ENCODE measurements at places on chromosomes 4 and X.

GRCh38 chrX:13151828-13152517, 107.6 kb upstream of the FAM9C start:
- DNase-seq = no peak

DNA sequence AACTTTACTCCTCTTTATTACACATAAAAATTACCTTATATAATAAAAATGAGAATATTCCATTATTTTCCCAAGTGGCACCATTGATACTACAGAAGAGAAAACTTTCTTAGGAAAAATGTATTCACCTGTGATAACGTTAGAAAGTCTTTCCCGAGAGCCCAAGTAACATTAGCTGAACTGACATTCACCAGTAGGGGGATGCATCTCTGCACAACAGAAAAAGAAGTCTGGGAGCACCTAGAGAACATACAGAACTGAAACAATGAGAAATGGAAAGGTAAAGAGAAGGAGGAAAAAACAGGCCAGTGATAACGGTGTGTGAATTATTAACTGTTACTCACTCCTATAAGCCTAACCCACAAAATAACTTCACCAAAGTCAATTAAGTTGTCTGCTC, 423.3 kb downstream of the CENPC start:
- peak; percentile 34 for DNase-seq

GRCh38 chrX:94977986-94978385, 1304.0 kb downstream of the FAM133A start:
- no peak for DNase-seq

- DNase-seq = no peak
Observed at GRCh38 chr4:111847296-111848008, 297.8 kb upstream of the FAM241A start.

- no peak for DNase-seq
Observed at GRCh38 chrX:148659481-148659880, 159.1 kb downstream of the AFF2 start.

DNA sequence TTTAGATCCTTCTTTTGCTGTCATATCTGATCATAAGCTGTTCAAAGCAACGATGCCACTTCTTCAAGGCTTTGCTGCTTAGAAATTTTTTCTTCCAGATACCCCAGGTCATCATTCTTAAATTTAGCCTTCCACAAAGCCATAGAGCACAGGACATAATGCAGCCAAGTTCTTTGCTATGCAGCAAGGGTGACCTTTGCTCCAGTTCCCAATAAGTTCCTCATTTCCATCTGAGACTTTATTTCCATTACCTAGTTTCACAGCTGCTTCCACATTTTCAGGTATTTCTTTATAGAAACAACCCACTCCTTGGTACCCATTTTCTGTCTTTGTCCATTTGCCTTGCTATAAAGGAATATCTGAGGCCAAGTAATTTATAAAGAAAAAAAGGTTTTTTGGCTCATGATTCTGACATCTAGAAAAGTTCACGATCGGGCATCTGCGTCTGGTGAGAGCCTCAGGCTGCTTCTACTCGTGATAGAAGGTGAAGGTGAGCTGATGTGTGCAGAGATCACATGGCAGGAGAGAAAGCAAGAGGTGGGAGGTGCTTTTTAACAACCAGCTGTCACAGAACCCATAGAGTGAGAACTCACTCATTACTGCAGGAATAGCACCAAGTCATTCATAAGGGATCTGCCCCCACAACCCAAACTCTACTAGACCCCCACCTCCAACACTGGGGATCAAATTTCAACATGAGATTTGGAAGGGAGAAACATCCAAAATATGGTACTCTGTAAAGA, 11.8 kb upstream of the TASL start:
- DNase-seq = no peak

DNA sequence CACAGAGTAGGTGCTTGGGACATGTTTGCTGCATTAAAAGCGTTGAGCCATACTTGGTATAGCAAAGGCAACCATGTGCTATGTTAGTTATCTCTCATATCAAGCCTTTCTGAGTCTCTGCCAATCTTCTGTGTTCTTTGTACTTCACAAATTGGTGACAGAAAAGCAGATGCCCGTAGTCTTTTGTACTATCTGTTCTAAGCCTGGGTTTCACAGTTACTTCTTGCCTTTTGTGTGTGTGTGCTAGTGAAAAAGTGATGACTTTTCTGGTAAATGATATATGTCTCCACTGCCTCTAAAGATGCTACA, 16.1 kb upstream of the KLHL2 start:
- DNase-seq = no peak

DNA sequence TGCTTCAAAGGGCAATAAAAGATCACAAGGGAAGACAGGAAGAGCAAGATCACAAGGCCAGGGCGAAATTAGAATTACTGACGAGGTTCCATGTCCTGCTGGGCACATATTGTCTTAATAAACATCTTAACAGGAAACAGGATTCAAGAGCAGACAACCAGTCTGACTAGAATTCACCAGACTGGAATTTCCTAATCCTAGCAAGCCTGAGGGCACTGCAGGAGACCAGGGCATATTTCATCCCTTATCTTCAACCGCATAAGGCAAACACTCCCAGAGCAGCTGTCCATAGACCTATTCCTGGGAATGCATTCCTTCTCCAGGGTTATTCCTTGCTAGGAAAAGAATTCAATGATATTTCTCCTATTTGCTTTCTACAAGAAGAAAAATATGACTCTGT, 12.4 kb upstream of the TDO2 start:
- DNase-seq = no peak

- DNase-seq = no peak
Observed at GRCh38 chrX:69021141-69021960, 143.9 kb downstream of the PJA1 start.

- DNase-seq = no peak
Observed at GRCh38 chrX:9867226-9867625, 81.0 kb downstream of the SHROOM2 start.

- DNase-seq = no peak
Observed at GRCh38 chrX:115134382-115134781, 54.8 kb upstream of the RBMXL3 start.

GRCh38 chr4:167897116-167897515, 195.2 kb upstream of the ANXA10 start:
- peak; percentile 31 for DNase-seq

- no peak for DNase-seq
Observed at GRCh38 chr4:93776386-93777080, 52.0 kb upstream of the ATOH1 start.

GRCh38 chr4:20676501-20677197, 23.6 kb upstream of the PACRGL start:
- no peak for DNase-seq

- DNase-seq = no peak
Observed at GRCh38 chr4:120616041-120616440, 306.5 kb downstream of the PRDM5 start.

DNA sequence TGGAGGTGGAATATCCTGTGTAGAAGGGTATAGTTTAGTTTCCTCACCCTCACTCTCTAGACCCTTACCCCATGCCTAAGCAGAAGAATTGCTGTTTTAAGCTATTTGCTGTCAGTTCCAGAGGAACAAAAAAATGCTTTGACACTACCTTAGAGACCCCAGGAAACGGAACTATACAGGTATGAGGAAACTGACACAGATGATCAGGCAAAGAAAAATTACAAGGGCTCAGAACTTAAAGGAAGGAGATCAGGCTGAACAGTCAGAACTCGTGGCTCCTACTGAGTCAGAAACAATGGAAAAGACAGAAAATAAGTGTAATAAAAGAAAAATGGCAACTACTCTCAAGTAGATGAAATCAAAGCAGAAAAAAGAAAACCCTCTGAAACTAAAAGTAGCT, 65.6 kb downstream of the BANK1 start:
- DNase-seq = no peak

- peak; percentile 90 for DNase-seq
Observed at GRCh38 chr4:171846232-171846631, 33.0 kb downstream of the GALNTL6 start.

DNA sequence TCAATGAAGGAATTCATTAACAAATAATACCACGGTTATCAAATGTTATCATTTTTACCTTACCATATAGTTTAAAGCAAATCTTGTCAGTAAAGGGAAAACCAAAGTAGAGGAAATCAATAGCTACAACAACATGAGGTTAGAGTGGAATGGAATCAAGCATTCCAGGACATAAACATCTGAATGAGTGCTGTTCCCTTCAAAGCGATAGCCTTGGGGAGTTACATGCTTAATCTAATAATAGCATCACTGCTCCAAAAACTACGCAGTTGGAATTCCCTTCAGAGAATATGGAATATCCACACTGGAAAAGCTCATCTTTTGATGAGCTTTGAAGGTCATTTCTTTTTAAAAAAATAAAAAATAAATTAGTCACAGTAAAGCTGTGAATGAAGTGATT, 31.2 kb downstream of the PDE5A start:
- no peak for DNase-seq

DNA sequence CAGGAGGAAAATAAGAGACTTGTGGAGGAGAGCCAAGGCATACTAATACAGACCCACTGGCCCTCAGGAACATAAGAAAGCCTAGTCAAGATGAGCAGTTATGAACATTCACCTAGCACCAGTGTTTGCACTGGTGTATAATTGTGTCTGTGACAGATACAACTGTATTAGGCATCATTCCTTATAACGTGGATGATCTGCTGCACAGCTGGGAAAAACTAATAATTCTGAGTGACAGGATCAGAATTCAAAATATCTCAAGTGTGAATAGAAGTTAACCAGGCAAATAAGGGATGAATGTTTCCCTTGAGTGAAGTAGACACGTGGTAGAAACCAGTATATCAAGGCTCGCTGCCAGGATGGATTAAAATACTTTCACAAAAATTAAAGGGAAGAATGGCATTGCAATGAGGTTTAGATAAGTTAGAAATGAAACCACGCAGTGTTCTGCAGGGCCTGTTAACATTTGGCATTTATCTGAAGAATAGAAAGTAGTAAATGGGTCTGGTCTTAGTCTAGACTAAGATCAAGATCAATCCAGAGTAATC, 325.9 kb downstream of the EPHA5 start:
- DNase-seq = no peak

GRCh38 chrX:70336767-70337166, 46.9 kb downstream of the KIF4A start:
- no peak for DNase-seq

GRCh38 chr4:185685804-185686203, 126.2 kb downstream of the SORBS2 start:
- no peak for DNase-seq

DNA sequence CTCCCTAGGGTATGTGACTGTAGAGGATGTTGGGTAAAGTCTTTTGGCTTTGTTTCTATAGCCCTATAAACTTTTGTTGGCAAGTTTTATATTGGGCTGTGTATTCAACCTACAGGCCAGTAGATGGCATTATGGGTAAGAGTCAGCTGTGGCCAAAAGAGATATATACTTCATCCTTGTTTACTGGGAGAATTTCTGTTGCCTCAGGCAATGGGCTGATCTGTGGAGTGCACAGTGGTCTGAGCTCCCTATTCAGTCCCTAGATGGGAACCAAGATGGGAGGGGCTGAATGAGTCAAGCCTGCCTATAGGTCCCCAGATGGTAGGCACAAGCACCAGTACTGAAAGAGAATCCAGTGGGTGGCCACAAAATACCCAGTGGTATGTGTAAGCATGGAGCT, 580.6 kb downstream of the EPHA5 start:
- DNase-seq = no peak

- no peak for DNase-seq
Observed at GRCh38 chr4:155611501-155611900, 55.1 kb upstream of the GUCY1A1 start.

DNA sequence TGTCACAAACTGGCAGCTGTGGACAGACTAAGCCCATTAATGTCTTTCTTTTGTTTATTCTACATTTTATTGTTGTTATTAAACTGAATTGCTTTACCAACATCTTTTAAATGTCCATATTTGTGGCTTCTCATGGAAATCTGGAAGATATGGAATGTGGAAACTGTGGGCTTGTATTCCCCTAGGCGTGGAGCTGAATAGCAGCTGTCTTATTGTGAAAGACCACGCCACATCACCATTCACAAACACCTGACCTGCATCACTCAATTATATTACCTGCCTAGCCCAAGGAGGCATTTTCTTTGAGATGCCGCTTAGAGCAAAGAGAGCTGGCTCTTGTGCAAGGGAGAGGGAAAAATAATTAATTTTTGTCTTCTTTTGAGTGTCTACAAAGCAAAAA, 96.9 kb upstream of the GPRIN3 start:
- DNase-seq = no peak

DNA sequence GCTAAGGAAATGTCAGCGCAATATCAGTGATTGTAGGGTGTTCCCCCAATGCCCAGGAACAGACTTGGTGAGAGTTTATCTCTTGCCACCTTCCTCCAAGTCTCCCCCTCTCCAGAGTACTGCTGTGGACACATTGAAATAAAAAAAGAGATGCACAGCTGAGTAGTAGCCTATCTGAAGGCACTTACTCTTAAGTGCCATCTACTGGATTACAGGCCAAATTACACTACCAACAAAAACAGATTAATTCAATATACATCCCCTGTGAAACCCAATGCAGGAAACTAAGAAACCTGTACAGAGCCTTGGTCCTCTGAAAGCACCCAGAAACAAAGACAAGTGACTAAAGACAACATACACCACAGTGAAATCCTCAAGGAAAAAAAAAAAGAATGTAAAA, 460.3 kb downstream of the ZIC3 start:
- DNase-seq = no peak

- no peak for DNase-seq
Observed at GRCh38 chr4:117481742-117482141, 396.4 kb upstream of the TRAM1L1 start.

GRCh38 chrX:68989865-68990606, 161.2 kb downstream of the EFNB1 start:
- no peak for DNase-seq

- no peak for DNase-seq
Observed at GRCh38 chrX:129025376-129025775, 497.9 kb downstream of the SMARCA1 start.

GRCh38 chr4:155759372-155760252, 791 bp downstream of the GUCY1B1 start:
- peak; percentile 73 for DNase-seq

- DNase-seq = no peak
Observed at GRCh38 chrX:153703036-153703370, 15.3 kb downstream of the SLC6A8 start.

- DNase-seq = no peak
Observed at GRCh38 chrX:97021680-97022079, 138.0 kb downstream of the RPA4 start.

DNA sequence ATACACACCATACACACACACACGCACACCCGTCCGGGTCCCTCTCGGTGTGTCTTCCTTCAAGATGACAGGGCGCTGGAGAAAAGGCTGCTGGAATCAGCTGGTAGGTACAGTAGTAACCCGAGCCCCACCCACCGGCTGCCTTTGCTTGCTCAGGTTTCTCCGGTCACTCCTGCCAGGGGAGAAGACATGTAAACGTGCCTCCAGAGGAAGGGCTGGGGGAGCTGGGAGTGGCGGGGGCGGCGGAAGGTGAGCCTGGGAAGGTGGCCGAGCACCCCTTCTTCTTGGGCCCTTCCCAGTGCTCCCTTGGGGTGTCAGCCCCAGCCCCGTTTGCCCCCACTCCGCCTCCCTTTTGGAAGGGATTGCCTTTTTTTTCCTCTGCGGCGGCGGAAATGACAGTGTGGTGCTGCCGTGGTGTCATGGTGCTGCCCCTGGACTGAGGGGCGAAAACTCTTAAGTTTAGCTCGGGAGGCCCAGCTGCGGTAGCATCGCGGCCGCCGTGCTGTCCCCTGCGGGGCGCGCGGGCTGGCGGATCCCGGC, at the start of gene MID2:
Gene MID2, plus strand, starts transcription at position 169 of the 540 bp plus-strand sequence. CDS start 561 bp downstream, outside the sequence.
- peak; percentile 25 for DNase-seq
